ENCODE measurements at places on chromosomes 2 and 18.

- no peak for DNase-seq
Measured at GRCh38 chr18:7459851-7460770, 107.0 kb upstream of the PTPRM start.

DNA sequence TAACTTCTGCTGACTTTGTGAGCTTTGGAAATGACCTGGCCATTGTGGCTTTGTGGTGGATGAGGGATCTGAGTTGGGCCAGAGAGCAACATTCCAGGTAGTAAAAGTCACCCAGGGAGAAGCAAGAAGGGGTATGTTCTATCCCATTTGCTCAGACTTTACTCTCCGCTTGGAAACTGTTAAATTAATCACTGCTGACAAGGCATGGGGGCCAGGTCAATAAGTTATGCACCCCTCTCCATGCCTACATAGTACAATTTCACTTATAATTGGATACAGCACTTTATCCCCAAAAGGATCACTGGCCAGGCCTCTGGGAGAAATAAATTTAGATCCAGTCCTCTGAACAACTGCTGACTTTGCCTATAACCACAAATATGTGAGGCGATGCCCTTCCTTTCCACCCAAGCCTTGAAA is 92.1 kb downstream of the RPRM start:
- DNase-seq, result no peak

GRCh38 chr2:72255540-72255939 is 107.9 kb upstream of the CYP26B1 start:
- DNase-seq, result no peak

DNA sequence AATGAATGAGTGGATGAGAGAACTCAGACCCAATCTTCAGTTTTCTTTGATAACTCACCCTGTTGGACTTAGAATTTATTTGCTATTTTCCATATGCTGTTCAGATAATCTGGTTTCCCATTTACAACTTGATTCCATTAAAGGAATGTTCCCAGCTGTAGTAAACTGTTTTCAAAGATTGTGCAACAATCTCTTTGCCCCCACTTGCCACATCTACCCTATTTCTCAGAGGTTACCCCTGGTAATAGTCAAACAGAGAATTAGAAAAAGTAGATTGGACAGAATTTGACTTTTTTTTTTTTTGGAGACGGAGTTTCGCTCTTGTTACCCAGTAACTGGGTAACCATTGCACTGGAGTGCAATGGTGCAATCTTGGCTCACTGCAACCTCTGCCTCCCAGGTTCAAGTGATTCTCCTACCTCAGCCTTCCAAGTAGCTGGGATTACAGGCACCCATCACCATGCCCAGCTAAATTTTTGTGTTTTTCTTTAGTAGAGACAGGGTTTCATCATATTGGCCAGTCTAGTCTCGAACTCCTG is 93.4 kb upstream of the SIX2 start:
- DNase-seq, result no peak

DNA sequence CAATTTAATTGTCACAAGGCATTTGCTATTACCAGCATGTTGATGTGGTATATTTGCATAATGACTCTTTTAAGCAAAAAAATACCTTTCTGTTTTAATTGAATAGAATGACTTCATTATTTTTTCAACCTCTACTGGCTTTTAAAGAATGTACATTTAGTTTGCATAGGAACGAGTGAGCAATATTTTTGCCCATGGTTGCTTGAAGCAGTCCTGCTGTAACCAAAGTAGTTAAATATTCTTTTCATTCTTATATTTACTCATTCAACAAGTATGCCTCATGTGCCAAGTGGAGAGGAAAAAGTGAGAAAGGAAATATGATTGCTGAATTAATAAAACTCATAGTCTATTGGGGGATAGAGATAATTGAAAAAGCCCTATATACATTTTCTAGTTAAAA is 184.7 kb downstream of the DSEL start:
- no peak for DNase-seq

- DNase-seq, result no peak
Measured at GRCh38 chr2:186771850-186772463, 77.0 kb downstream of the ZSWIM2 start.

- no peak for DNase-seq
Measured at GRCh38 chr2:179765666-179766065, 95.7 kb downstream of the ZNF385B start.

- no peak for DNase-seq
Measured at GRCh38 chr2:239711911-239712570, 311.2 kb upstream of the HDAC4 start.

DNA sequence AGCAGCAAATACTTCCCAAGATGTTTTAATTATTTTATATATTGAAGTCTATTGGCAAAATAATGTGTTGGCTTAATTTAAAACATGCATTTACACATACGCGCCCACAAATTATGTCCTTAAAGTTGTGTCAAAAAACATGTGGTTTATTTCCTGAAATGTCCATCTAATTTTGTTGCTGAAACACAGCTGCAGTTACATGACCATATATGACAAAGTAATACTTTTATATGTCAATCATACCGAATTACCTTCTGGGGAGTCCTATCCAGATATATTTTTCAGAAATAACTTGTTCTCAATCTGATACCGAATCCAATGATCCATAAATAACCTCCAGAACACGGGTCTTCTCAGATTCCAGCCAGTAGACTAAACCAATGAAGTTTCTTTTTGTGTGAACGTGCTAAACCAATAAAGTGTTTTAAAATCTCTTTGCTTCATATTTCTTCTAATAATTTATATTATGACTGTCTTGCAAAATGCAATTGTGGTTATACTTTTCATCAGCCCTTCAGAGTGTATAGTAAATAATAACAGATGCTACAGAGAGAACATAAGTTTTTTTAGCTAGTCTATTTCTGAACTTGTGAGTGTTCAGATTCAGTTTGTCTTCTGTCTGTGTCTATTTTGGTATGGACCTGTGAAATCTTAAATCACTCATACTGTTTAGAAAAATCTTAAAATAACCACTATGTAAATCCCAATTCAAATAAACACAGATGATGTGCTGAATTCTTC is 2.4 kb downstream of the SCG2 start:
- no peak for DNase-seq

GRCh38 chr2:71552356-71552755 is 99.0 kb downstream of the DYSF start:
- no peak for DNase-seq

DNA sequence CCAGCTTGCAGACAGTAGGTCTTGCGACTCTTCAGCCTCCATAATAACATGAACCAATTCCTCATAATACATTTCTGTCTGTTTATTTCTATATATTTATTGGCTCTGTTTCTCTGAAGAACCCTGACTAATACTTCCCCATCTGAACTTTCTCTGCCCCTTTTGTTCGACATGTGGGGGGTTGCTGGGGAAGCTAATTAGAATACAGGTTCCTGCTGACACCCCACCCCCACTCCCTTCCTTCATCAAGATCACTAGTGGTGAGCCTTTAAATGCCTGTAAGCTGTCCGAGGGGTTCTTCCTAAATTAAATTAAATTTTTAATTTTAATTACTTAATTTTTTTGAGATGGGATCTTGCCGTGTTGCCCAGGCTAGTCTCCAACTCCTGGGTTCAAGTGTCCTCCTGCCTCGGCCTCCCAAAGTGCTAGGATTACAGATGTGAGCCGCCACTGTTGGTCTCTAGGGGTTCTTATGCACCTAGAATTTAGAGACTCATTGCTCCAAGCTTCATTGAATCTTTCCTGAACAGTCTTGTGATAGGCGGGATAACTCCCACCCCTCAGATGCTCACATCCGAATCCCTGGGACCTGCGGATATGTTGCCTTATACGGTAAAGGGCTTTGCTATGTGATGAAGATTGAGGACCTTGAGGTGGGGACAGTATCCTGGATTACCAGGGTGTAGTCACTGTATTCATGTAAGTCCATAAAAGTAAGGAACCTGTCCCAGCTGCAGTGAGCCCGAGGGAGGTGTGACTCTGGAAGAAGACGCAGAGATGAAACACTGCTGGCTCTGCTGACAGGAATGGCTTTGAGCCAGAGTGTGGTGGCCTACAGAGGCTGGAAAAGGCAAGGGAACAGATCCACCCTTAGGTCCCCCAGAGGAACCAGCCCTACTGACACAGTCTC is 26.2 kb downstream of the HPCAL1 start:
- DNase-seq, result no peak

DNA sequence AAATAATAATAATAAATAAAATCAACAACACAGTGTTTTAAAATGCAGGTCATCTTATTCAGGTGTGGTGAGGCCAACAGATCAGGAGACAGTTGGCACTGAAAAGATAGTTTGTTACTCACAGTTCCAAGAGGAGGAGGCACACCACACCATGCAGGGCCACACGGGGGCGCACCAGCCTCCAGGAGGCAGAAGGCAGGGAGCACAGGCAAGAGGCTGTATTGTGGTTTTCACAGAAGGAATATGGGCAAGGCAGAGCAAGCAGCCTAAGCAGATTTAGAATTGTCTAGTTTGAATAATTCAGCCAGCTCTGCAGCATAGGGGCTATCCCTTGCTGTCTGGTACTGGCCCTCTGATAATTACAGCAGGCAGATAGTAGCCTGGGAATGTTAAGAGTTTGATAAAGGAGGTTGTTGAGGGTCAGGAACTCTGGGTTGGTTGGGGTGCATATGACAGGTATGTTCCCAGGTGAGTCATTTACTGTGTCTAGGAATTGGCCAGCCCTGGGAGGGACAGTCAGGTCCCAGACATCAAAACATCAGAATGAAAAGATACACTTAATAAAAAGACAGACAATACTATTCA is 31.3 kb downstream of the KIAA2012 start:
- DNase-seq, result no peak

DNA sequence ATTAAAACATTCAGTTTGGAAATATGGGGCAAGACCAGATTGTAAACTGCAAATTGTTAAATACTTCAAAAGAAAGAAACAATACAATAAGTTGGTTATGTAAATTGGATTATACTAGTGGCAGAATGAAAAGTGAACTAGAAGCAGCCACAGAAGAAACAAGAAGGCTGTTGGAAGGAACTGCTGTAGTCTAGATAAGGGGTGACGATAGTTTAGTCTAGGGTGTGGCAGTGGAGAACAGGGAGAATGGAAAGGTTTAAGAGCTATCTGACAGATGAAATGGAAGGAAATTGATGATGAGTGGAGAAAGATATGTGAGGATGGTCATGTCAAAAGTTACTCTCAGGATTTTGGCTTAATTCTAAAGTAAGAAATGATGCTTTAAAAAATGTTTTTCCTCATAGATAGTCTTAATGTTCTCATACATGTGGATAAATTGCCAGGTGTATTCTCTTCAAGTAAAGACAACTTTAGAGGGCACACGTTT is 179.7 kb downstream of the GPD2 start:
- no peak for DNase-seq

DNA sequence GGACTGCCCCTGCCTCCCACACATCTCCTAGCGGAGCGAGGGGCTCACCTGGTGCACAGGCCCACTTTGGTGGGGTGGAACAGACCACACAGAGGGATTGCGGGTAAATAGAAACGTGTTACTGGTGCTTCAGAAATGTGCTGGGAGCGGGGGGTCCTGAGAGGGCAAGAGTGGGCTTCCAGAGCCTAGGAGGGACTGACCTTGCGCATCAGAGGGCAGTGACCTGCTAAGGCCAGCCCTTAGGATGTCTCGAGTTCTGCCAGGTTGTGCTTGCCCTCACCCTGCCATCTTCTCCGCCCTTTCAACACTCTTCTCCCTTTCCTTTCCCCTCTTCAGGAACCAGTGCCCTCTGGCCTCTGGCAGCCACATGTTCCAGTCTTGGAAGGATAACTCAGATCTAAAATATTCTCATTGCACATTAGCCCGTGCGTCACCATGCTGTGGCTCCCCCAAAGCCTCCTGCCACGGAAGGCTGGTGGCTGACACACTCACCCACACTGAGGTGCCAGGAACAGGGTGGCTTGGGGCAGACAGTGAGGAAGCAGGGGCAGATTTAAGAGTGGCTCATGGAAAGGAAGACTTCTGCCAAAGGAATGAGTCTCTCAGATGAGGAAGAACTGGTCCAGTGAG is 89.6 kb downstream of the MCFD2 start:
- DNase-seq, result no peak

GRCh38 chr18:49486606-49486952 is 455 bp downstream of the C18orf32 start:
- DNase-seq, result no peak

DNA sequence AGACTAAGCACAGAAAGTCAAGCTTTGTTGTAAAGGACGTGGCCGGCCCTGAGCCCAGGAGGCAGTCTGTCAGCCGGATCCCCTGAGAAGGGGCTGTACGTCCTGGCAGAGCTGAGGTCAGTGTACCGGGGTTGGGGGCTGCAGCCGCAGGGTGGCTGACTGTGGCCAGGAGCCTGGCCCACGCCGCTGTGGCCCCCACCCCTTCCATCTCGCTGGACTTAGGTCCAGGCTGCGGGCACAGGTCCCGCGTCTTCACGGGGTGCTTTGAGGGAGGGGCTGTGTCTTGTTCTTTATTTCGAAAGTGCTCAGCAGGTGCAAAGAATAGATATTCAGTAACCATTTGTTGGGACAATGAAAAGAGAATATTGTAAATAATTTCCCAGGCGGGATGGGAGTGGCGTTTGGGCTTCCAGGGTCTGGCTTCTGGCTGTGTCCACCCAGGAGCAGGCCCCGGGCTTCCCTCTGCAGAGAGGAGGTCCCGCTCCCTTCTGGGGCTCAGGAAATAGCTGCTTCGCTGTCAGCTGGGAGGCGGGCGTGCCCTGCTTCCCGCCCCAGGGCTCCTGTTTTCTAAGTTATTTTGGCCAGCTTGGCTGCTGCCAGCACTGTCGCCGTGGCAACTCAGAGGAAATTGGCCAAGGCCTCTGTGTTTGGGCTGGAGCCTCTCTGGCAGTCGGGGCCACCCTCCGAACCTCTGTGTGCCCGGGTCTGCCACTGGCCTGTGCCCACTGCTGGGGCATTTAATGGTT is 7.4 kb downstream of the NFATC1 start:
- no peak for DNase-seq

Measured in NCI-H2029 (cell line).